Stimulated activated CD4-positive, alpha-beta T cell treated with anti-CD3 and anti-CD28 coated beads, Interleukin-15, amount 100 ng/mL, for 1 hour (primary cell): ENCODE measurements at places on chromosomes 4 and X.

GRCh38 chr4:159926871-159927270, 824.0 kb downstream of the RAPGEF2 start:
- DNase-seq, result no peak

- no peak for DNase-seq
These were observed 85.7 kb upstream of the TBL1X start for GRCh38 chrX:9378980-9379696.

- DNase-seq, result no peak
These were observed 36.8 kb upstream of the PDLIM5 start for GRCh38 chr4:94414907-94415306.

- no peak for DNase-seq
These were observed 25.7 kb downstream of the SGMS2 start for GRCh38 chr4:107850438-107850837.

DNA sequence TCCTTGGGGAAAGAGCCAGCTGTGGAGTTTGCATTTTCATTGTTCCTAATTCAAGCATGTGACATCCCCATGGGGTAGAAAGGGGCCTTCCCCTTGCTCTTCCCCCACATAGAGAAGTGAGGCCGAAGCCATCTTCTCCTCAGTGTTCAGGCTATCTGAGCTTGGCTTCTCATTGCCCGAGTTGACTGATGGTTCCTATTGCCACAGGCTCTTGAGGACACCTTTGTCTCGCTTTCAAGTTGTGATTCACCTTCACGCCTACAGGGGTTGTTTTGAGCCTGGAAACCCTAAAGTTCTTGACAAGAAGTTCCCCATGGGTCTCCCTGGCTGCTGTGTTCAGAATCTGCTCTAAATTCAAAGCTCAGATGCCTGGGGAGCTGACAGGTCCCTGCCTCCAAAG, 25.0 kb downstream of the CCNQ start:
- no peak for DNase-seq

GRCh38 chr4:14321723-14322122, 680.6 kb upstream of the CPEB2 start:
- no peak for DNase-seq
